ENCODE measurements at places on chromosomes 16 and 17. TPM values are rescaled to one million over a fixed set of nuclear protein-coding genes. Genes with fewer than 3 reads are reported as not detected.

DNA sequence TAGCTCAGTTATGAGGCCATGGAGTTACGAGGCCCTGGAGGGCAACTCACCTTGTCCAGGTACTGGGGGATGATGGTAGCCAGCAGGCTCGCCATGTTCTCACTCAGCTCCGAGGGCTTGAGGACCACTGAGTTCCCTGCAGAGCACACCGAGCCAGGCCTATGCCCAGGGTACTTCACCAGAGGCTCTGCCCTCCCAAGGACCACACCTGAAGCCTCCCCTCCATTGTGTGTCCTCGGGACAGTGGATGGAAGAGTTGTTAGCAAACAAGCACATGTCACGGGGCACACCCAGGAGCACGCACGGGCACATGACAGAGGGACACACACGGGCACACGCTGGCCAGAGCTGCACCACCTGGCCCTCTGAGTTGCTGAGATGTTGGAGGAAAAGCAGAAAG is 5.6 kb downstream of the ALDH3A1 start:
- no peak overlapping the region for H3K27ac ChIP-seq
- H3K27me3 ChIP-seq, result no peaks in the 10 kb centered on the region
- no peaks in the 10 kb centered on the region for H3K36me3 ChIP-seq
- no peak for DNase-seq

Gene HSD17B2
- total RNA-seq, result not detected

GRCh38 chr17:49107211-49107557 is 25.4 kb upstream of the B4GALNT2 start:
- peak overlapping the region; percentile 49 for H3K27ac ChIP-seq
- no peak overlapping the region for H3K4me3 ChIP-seq
- DNase-seq, result no peak
- H3K27me3 ChIP-seq, result no peaks in the 10 kb centered on the region

DNA sequence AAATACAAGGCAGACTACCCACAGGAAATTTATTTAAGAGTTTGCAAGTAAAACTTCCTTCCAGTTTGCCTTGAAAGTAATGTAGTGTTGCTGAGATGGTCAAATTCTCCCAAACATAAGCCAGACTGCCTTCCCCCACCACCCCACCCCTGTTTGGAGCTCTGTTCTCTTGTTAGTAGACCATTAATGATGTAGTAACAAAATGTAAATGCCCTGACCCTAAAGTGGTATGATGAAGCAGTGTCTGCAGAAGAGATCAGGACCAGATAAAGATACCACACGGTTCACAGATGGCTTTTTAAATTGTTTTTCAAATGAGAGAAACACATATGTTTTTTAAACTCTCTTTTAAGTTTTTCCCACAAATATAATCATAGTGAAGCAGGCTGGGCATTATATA is 136.4 kb upstream of the TMEM97 start:
- H3K4me3 ChIP-seq, result no peak overlapping the region
- H3K36me3 ChIP-seq, result peaks cover 11% of the 10 kb centered on the region
- no peak overlapping the region for H3K27ac ChIP-seq

Measured in adrenal gland (tissue), 19 donors.